ENCODE measurements at places on chromosomes 5 and 9.

DNA sequence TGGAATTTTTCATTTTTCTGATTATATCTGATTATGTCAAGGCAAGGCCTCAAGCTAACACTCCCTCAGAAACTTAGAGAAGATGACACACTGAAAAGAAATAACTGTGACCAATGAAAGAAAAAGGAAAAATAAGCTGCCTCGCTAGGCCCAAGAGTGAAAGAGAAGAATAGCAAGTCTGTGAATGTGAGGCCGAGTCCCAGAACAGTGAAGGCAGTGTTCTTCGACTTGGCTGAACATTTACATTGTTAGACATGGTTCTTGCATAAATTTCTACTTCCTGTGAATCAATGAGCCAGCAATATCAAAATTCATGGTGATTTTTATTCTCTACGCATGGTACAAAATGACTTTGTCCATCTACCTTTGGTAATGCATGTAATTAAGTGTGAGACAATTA is at the start of gene ATP10B:
Gene ATP10B, minus strand, starts transcription at position 163 of the 400 bp plus-strand sequence. CDS start 164,137 bp downstream, outside the sequence.
- no peak for DNase-seq

- no peak for DNase-seq
Measured at GRCh38 chr5:56696900-56697299, 118.4 kb upstream of the MAP3K1 start.

GRCh38 chr5:50749181-50749580 is 82.7 kb downstream of the PARP8 start:
- no peak for DNase-seq

DNA sequence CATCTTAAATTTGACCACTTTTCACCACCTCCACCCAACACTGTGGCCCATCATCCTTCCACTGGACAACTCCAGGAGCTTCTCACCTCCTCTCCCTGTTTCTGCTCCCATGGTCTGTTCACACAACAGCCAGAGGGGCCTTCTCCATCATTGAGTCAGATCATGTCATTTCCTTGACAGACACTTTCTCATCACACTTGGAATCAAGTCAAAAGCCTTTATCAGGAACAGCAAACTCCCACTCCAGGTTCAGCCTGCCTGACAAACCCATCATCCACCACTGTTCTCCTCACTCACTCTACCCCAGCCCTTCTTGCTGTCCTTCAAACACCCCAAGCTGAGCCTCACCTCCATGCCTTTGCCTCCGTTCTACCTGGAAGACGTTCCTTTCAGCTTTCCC is 78.4 kb upstream of the ADRA1B start:
- DNase-seq = no peak

DNA sequence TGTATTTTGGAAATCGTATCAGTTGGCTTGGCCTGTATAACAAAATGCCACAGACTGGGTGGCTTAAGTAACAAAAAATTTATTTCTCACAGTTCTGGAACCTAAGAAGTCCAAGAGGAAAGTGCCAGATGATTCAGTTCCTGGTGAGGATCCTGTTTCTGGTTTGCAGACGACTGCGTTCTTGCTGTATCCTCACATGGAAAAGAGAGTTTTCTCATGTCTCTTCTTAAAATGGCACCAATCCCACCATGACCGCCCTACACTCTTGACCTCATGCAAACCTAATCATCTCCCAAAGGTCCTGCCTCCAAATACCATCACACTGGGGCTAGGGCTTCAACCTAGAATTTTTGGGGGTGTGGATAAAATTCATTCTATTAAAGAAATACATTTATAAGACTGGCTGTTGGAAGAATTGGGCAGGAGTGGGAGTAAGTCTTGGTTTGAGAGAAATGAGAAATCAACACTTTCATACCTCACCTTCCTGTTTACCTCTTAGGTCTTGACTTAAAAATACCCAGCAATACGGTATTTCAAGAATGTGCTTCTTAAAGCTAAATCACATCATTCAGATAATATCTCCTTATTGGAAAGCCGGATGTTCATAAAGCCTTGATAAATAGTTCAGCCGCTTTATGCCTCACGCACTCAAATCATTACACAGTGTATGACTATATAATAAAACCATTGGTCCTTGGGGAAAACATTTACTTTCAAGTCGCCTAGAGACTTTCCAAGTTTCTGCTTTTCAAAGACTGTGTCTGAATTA is 28.7 kb downstream of the PTTG1 start:
- DNase-seq = no peak

DNA sequence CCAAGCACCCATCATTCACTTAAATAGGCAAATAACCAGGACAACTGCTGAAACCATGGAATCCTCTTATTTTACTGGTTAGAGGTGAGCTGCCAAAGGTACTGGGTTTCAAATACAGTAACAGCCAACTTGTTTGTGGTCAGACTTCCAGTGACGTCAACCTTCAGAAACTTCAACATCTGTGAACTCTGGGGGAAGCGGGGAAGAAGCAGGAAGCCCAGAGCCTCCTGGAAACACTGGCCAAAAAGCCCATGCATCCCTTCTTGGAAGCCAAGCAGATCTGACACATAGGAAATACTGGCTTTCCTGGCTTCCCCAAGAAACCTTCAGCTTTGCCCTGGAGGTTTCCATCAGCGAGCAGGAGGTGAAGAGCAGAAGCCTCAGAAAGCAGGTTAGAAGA is 4.9 kb upstream of the FRRS1L start:
- no peak for DNase-seq

GRCh38 chr5:80156156-80156555 is 99.7 kb downstream of the SERINC5 start:
- no peak for DNase-seq

DNA sequence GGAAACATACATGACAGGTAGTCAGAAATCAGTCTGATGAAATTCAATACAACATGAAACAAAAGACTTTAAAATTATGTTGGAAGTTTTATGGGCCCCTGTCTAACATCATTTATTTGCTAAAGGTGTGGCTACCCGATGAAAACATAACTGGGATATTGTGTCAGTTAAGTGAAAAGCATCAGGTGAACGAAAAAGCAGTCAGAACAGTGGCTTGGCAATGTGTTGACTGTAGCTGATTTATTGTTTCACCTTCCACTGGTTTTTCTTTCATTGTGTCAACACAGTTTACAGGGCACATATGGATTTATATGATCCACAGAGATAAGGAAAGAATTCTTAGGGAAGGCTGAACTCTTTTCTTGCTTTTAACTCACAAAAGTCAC is 429.6 kb upstream of the ZNF608 start:
- no peak for DNase-seq

- DNase-seq = no peak
Measured at GRCh38 chr5:84682531-84682930, 297.9 kb upstream of the EDIL3 start.

DNA sequence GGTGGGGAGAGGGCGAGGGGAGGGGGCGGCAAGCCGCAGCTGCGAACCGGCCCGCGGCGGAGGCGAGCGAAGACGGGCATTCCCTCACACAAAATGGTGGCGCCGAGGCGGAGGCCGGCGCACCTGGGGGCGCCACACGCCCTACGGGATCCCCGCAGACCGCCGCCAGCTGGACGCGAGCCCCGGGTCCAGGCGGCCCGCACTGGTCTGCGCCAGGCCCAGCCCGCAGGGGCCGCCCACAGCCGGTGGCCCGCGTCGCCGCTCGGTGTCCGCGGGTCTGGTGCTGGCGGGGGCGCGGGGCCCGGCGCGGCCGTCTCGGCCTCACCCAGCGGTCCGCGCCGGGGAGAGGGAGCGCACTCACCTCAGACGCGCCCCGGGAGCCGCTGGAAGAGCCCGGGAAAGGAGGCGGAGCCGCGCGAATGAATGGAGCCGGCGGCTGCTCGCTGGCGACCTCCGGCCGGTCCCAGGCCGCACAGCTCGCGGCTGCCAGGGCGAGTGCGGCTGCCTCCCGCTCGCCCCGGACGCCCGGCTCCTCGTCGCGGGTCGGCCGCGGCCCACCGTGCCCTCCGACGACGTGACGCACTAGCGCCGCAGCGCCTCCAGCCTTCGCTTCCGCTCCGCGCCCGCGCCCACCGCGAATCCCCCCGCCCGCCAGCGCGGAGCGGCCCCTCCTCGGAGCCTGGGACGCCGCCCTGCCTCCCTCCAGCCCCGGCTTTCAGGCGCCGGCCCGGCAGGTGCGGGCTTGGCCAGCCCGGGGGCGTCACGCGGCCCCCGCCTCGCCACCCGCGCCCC is at the start of gene FAM169A:
Gene FAM169A, minus strand, starts transcription at position 584 of the 792 bp plus-strand sequence. CDS start 24,711 bp downstream, outside the sequence.
- DNase-seq = no peak

- DNase-seq = no peak
Measured at GRCh38 chr5:170885256-170885655, 23.4 kb downstream of the RANBP17 start.

- no peak for DNase-seq
Measured at GRCh38 chr5:164277720-164278119, 772.3 kb downstream of the MAT2B start.

- no peak for DNase-seq
Measured at GRCh38 chr9:69946800-69947437, 96.7 kb upstream of the MAMDC2 start.

- DNase-seq = no peak
Measured at GRCh38 chr5:123527190-123527589, 15.2 kb downstream of the CSNK1G3 start.

DNA sequence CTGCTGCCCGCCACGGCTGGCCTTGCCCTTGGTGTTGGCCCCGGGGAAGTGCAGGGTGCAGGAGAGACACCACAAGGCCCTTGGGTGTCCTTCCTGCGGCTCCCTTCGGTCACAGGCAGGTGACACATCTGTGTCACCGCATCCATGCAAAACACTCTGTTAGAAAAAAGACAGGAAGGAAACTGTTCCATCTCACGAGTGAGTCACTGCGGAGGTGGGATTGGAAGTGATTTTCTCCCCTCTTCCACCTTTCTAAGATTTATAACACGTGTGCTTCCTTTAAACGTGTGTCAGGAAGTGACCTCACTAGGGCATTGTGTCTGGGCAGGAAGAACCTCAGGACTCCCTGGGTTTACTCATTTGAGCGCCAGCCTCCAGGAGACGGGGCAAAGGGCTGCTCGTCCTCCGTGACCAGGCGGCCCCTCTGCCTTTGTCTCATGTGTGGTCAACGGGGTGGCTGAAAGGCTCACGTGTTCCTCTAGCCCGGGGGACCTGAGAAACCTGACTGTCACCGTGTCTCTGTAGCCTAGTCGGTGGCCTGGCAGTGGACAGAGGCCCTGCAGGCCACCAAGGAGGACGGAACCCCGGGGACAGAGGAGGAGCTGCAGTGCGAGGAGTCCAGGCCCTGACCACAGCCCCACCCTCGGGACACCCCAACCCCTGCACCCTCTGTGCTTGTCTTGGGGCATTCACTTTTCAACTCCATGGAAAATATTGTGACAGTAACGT is 4.9 kb upstream of the LCN1 start:
- no peak for DNase-seq

- no peak for DNase-seq
Measured at GRCh38 chr5:102613661-102614060, 114.9 kb upstream of the SLCO6A1 start.

GRCh38 chr5:154517181-154517580 is 39.2 kb upstream of the HAND1 start:
- DNase-seq = no peak

- no peak for DNase-seq
Measured at GRCh38 chr5:131539251-131539650, 95.8 kb downstream of the RAPGEF6 start.

- no peak for DNase-seq
Measured at GRCh38 chr5:151719228-151720000, 32.7 kb upstream of the SPARC start.

DNA sequence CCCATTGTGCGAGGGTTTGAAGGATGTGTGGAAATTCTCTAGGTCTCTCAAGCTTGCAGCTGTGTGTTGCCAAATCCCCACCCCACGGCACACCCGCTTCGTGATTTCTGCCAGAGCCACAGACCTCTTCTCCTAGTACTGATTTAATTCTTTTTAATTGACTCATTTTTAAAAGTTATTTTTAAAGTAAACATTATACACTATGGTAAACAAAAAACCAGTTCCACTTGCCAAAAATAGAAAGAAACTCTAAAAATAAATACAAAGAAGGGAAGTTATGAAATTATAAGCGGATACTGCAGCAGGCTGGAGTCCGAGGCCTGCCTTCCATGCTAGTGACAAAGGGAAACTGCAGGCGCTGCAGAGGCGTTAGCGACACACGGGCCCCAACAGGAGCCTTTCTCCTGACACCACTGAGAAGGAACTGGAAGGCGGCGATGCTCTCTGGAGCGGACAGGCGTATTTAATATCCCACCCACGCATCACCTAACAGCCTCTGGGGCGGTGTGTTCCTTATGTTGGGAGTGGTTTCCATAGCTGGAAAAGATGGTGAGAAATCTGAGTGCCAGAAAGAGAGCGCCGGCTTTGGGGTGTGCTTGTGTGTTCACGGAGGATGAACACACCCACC is 122.5 kb downstream of the COL23A1 start:
- no peak for DNase-seq

GRCh38 chr9:135850737-135851136 is 56.6 kb downstream of the CAMSAP1 start:
- no peak for DNase-seq

DNA sequence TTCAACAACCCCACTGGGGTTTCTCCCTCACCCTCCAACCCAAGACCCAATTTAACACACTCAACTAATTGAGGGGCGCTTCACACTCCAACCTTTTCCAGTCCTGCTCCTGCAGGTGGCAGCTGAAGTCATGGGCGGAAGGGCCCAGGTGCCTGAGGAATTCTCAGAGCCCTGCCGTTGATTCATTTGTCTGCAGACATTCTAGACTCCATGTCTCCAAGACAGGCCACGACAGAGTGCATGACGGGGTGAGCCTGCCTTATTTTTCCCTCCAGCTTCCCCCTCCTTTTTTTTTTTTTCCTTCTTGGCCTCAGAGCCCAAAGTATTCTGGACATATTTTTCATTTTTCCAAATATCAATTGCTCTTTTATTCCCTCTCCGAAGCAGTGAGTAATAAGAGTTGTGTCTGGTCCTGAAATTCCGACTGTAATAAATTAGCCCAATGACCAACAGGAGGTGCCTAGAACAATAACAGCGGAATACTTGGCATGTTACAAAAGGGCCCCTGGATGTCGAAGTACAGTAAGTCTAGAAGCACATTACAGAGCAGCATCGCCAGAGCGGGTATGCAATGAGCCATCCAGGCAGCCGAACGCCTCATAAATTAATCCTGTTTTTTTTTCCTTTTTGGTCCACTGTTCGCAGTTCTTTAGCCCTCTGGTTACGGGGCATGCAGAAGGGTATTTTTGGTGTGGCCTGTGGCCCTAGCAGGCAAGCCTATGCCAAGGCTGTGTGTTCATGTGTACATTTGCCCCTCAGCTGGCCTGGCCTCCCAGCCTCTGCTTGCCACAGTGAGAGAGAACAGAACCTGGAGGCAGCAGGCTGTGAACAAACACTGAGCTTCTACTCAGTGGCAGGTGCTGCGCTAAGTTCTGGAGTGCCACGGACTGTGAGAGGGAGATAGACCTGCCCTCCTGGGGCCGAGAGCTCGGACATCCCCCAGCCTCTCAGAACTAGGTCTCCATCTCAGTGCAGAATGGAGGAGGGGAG is 8.6 kb upstream of the SMIM23 start:
- no peak for DNase-seq

DNA sequence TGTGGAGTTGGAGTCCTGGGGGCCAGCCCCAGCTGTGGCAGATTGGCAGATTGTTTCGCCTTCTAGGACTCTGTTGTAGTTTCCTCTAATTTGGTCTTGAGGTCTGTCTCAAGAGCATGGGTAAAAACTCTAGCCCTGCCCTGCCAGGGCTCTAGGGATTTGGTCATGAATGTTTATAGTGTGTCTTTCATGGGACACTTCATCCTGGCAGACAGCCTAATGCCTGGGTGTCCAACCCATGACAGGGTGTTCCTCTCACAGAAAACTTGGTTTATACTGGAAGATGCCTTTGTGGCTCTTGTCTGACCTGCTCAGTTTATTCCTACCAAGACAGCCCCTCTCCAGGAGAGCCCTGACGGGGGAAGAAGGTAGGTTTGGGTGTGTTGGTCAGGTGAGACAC is 45.5 kb downstream of the GALNT12 start:
- DNase-seq = no peak
